ENCODE measurements at places on chromosomes 1 and 21. TPM values are rescaled to one million over a fixed set of nuclear protein-coding genes. Genes with fewer than 3 reads are reported as not detected.

The IGSF5 gene
- not detected for polyA plus RNA-seq

The SLAMF9 gene
- polyA plus RNA-seq, result not detected

The CSMD2 gene
- not detected for polyA plus RNA-seq

The CD1B gene
- not detected for polyA plus RNA-seq

The GCSAML gene
- polyA plus RNA-seq, result not detected

The TMEM82 gene
- not detected for polyA plus RNA-seq

The OLFML2B gene
- polyA plus RNA-seq, result not detected

The C8A gene
- not detected for polyA plus RNA-seq

DNA sequence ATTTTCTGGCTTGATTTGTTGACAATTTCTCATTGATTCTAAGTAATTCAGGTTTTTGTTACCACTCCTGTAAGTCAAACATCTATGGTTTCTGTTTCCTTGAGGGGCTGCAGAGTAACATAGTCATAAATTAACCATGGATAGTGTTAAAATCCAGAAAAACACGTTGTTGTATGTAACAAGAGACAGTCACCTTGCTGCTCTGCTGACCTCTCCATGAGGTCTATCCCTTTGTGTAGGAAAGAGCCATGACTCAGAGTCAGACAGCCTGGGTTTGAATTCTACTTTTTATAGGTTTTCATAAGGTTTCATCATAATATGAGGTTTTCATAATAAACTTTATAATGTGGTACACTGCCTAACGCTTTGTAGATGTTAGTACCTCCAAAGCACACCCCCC lies 27.6 kb upstream of the NBL1 start:
- DNase-seq, result no peak
- H3K4me3 ChIP-seq, result no peak overlapping the region
- no peaks in the 10 kb centered on the region for H3K27me3 ChIP-seq

DNA sequence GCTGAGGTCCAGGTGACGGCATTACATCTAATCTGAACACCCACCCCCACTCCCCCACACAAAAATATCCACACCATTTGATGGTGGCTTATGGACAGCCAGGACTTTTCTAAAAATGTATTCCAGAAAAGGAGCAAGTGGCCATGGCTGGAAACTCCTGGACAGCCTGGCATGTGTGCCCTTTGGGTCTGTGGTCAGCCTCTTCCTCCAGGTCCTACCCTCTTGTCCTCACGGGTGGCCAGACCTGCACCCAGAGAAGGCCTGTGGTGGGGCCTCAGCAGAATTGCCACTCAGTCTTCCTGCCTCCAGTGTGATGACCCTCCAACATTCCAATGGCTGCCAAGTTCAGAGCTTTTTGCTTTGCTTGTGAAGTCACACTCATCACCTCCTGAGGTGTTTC lies 600.6 kb downstream of the AJAP1 start:
- no peaks in the 10 kb centered on the region for H3K4me1 ChIP-seq
- no peak for DNase-seq
- no peak overlapping the region for H3K27ac ChIP-seq

DNA sequence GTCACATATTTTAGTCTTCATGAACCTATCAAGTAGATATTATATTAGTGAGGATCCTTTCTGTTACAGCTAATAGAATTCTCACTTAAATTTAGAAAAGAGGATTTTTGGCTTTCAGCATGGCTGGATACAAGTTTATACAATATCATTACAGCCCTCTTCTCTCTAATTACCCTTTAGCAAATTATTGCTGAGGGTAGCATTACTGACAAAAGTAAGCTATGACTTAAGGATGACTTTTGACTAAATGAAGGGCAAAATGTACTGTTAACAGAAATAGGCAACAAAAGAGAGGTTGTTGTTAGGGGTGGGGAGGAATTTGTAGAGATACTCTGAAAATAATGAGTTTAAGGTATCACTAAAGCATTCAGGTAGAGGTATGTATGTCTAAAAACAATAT lies 85.8 kb downstream of the FNBP1L start:
- no peak for DNase-seq
- no peak overlapping the region for H3K4me3 ChIP-seq
- no peak overlapping the region for H3K27ac ChIP-seq

- no peaks in the 10 kb centered on the region for H3K4me1 ChIP-seq
- H3K27ac ChIP-seq, result no peak overlapping the region
- H3K4me3 ChIP-seq, result no peak overlapping the region
- DNase-seq, result no peak
- H3K36me3 ChIP-seq, result no peaks in the 10 kb centered on the region
Measured at GRCh38 chr21:34894401-34894800, 154.7 kb downstream of the RUNX1 start.

DNA sequence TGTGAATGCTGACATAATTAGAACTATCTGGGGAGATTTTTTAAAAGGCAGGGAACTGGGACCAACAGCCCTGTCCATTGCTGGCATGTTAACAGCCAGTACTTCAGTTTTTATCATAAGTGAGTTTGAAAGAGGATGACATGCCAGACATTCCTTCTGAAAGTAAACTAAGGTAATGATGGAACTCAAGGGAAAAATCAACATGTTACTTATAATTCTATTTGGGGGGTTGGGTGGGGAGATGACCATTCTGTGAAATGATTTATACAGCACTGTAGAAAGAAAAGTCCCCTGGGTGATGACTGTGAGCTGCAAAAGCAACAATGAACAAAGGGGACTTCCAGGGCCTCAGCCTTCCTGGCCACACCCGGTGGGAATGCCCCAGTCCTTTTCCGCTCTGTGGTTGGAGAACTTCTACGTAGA lies 5.4 kb upstream of the LAMC2 start:
- H3K36me3 ChIP-seq, result no peaks in the 10 kb centered on the region
- no peaks in the 10 kb centered on the region for H3K27me3 ChIP-seq
- peaks cover 11% of the 10 kb centered on the region for H3K4me1 ChIP-seq
- DNase-seq, result peak; percentile 57
- no peak overlapping the region for H3K4me3 ChIP-seq

- H3K27ac ChIP-seq, result no peak overlapping the region
- H3K27me3 ChIP-seq, result peaks cover 2% of the 10 kb centered on the region
- DNase-seq, result no peak
Measured at GRCh38 chr1:48472638-48473037, 634 bp upstream of the SPATA6 start.

DNA sequence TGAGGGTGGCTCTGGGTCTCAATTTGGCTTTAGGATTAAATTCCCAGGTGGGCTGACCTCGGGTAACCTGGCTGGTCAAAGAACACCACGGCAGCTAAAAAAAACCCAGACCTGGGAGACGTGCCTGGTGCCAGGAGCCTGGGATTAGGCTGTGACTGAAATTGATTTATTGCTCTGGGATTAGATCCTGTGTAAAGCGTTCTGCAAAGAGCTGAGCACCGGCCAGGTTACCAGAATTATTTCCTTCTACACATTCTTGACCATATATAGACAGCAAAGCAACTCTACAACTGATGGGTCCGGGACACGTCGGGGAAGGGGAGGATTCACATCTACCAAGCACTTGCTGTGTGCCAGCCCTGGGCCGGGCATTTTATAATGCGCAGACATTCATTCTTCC lies 45.2 kb downstream of the TMCO4 start:
- no peaks in the 10 kb centered on the region for H3K4me1 ChIP-seq
- H3K36me3 ChIP-seq, result no peaks in the 10 kb centered on the region
- no peaks in the 10 kb centered on the region for H3K27me3 ChIP-seq

GRCh38 chr1:112493351-112493750 lies 15.4 kb upstream of the WNT2B start:
- no peaks in the 10 kb centered on the region for H3K27me3 ChIP-seq
- DNase-seq, result no peak
- H3K36me3 ChIP-seq, result no peaks in the 10 kb centered on the region
- no peaks in the 10 kb centered on the region for H3K4me1 ChIP-seq
- H3K4me3 ChIP-seq, result no peak overlapping the region

DNA sequence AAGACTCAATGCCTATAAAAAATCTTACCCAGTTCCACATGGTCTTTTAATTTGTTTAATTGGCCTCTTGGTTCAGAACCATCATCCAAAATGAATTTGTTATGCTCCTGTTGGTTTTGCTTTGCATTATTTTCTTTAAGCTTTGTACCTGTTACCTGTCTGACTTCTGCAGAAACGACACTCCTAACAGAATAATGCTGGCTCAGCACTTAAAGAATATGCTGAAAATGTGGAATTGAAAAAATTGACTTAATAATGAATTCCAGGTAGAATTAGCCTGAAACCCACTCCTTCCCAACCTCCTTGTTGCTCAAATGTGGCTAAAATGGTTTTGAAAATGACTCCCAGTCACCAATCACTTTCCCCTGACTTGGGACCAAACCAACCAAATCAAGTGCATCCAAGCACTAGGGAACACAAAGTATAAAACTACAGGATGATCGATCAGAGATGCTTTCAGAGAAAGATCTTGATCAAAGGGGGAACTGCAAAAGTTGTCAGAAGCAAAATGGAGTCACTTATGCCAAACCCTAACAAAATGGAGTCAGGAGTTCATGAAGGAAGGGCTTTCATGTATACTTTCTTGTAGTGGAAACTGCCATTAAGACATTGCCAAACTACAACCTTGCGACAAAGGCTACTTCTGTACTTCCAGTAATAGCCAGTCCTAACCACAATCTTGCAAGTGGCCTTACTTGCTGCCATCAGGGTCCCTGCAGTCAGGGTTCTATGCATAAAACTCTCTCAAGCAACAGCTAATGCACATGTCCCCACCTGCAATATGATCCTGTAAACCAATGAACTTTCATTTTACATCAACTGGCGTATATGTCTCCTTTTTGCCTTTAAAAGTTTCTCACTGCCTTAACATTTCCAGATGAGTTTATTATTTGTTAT lies 5.4 kb downstream of the GBP7 start:
- DNase-seq, result no peak
- H3K36me3 ChIP-seq, result no peaks in the 10 kb centered on the region
- H3K27ac ChIP-seq, result no peak overlapping the region
- H3K4me1 ChIP-seq, result no peaks in the 10 kb centered on the region
- no peak overlapping the region for H3K4me3 ChIP-seq
- no peaks in the 10 kb centered on the region for H3K27me3 ChIP-seq

- no peaks in the 10 kb centered on the region for H3K36me3 ChIP-seq
- no peak overlapping the region for H3K4me3 ChIP-seq
- no peak overlapping the region for H3K27ac ChIP-seq
- no peaks in the 10 kb centered on the region for H3K4me1 ChIP-seq
- no peak for DNase-seq
Measured at GRCh38 chr1:200174525-200175295, 147.2 kb downstream of the NR5A2 start.

- H3K36me3 ChIP-seq, result no peaks in the 10 kb centered on the region
- H3K4me1 ChIP-seq, result no peaks in the 10 kb centered on the region
- H3K27me3 ChIP-seq, result peaks cover 18% of the 10 kb centered on the region
- H3K4me3 ChIP-seq, result no peak overlapping the region
- H3K27ac ChIP-seq, result no peak overlapping the region
Measured at GRCh38 chr21:44712203-44713028, 1.0 kb upstream of the TSPEAR start.

GRCh38 chr1:212106286-212106792 lies 70.8 kb downstream of the DTL start:
- H3K27me3 ChIP-seq, result no peaks in the 10 kb centered on the region
- peaks cover 8% of the 10 kb centered on the region for H3K36me3 ChIP-seq
- no peak overlapping the region for H3K4me3 ChIP-seq
- no peaks in the 10 kb centered on the region for H3K4me1 ChIP-seq

- H3K4me1 ChIP-seq, result no peaks in the 10 kb centered on the region
- H3K4me3 ChIP-seq, result no peak overlapping the region
- H3K27ac ChIP-seq, result no peak overlapping the region
- no peaks in the 10 kb centered on the region for H3K36me3 ChIP-seq
- DNase-seq, result no peak
Measured at GRCh38 chr1:237029850-237030535, 12.0 kb upstream of the RYR2 start.
